Adrenal gland (tissue), 19 donors: ENCODE measurements at places on chromosomes 5 and 9.

DNA sequence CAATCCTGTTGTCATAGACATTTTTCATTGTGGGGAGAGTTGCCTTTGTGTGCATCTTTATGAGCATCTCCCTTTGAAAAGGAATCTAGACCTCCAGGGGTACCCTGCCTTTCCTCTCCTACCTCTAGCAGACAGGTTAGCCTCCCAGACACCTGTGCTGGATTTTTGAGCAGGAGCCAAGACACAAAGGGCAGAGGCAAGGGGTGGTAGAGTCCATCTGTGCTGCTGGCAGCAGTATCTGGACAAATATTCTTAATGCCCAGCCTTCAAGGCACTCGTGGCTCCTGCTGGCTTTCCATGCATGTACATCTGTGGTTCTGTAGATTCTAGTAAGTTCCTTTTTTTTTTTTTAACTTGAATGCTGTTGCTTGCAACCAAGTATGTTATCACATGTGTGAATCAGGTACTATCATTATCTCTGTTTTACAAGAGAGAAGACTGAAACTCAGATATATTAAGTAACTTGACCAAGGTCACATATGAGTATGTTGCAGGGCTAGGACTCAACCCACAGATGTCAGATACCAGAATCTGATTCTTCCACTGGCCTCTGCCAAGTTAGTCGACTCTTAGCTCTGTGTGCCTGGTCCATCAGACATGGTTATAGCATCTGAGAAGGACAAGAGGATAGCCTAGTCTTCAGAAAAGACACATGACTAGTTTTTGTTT, 32.9 kb upstream of the GPR151 start:
- H3K4me1 ChIP-seq: no peaks in the 10 kb centered on the region
- no peak overlapping the region for H3K27ac ChIP-seq
- H3K36me3 ChIP-seq: no peaks in the 10 kb centered on the region
- no peak overlapping the region for H3K4me3 ChIP-seq

GRCh38 chr5:68420476-68421344, 205.2 kb downstream of the PIK3R1 start:
- peak; percentile 74 for DNase-seq
- H3K4me3 ChIP-seq: no peak overlapping the region
- H3K27me3 ChIP-seq: no peaks in the 10 kb centered on the region
- H3K27ac ChIP-seq: no peak overlapping the region

DNA sequence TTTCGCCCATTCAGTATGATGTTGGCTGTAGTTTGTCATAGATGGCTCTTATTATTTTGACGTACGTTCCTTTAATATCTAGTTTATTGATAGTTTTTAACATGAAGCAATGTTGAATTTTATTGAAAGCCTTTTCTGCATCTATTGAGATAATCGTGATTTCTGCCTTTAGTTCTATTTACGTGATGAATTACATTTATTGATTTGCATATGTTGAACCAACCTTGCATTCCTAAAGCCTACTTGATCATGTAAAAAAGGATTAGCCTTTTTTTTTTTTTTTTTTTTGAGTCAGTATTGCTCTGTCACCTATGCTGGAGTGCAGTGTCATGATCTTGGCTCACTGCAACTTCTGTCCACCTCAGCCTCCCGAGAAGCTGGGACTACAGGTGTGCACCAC, 25.1 kb downstream of the ITK start:
- DNase-seq: no peak
- no peaks in the 10 kb centered on the region for H3K27me3 ChIP-seq
- H3K27ac ChIP-seq: no peak overlapping the region
- H3K4me1 ChIP-seq: no peaks in the 10 kb centered on the region

DNA sequence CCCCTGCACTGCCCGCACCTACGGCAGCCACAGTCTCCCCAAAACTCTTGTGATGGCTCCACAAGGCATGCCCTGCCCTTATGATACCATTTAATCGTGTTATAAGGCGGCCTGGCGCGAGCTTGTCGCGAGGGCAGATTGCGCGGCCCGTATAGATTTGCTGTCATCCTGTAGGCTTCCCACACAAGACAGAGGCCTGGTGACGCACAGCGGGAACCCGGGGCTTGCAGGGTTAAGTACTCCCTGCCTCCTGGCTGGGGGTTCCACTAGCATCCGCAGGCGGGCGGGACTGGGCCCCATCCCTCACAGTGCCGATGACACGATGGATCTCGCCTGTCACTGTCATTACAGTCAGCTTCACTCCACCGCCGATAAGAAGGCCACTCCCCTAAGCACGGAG, 364.9 kb upstream of the IRX2 start:
- no peaks in the 10 kb centered on the region for H3K4me1 ChIP-seq
- no peak overlapping the region for H3K4me3 ChIP-seq
- DNase-seq: no peak
- H3K27me3 ChIP-seq: peaks cover 14% of the 10 kb centered on the region
- no peak overlapping the region for H3K27ac ChIP-seq
